Psoas muscle (tissue), 8 donors: ENCODE measurements at places on chromosomes 1 and 21. TPM values are rescaled to one million over a fixed set of nuclear protein-coding genes. Genes with fewer than 3 reads are reported as not detected.
A peak's percentile ranks its signal among the peaks of the same experiment; 100 is the strongest.

- no peak for DNase-seq
Observed at GRCh38 chr1:183203094-183203493, 17.0 kb downstream of the LAMC2 start.

DNA sequence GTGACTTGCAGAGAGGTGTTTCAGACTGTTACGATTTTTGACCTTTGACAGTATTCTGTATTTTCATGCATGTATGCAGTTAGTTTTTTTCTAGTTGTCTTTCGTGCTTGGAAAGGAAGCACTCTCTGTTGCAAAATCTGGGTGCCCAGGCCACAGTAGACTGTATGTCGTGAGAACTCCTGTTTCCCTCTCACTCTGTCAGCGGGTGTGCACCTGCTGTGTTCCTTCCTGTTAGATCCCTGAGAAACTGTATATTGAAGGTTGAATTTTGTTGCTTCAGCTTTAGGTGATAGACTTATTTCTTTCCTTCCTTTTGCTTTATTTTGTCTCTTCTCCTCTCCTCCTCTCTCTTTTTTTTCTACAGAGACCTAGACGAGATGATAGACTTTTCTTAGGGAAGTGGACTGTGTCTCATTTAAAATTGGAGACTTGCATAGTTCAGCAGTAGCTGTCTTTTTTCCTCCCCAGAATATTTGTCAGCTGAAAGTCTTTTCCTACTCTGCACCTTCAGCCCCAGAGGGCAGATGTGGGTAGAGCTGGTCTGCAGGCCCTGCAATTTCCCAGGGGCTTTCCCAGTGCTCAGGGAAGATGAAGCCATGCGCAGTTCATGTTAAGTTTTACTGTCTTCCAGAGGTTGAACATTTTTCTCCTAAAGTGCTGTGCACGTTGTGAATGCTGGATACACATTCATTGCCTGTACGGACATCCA, 1.4 kb downstream of the TRAPPC10 start:
- no peak for DNase-seq

GRCh38 chr1:43454270-43455011, 710 bp upstream of the HYI start:
- DNase-seq = peak; percentile 70

Gene NDUFS2
- 336 TPM for total RNA-seq

Gene SPATA45
- not detected for total RNA-seq
